ENCODE measurements at places on chromosomes 16 and 17.

DNA sequence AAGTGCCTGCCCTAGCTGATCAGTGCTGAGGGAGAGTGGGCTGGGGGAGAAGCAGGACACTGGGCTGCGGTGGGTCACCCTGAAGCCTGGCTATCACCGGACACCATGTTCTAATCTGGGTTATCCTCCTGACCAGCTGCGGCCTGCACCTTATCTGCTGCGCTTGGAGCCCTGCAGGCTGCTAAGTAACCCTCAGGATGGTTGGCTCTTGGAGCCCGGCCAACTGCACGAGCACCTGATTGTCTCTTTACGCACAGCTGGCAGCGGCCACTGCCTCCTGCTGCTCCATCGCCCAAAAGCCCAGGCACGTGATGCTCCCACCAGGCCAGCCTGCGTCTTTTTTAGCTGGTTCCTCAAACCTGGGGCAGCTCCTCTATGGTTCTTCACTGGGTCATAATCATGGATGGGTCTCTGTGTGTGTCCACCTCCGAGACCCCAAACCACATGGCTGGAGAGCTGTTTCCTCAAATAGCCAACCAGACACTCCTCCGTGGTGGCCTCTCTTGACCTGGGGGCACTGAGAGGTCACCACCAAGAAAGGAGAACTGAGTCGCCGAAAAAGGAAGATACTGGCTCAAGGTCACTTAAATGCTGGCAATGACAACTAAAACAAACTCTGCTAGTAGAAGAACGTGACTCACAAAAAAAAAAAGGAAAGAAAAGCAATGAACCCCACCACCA lies 21.7 kb downstream of the SPHK1 start:
- peak; percentile 80 for DNase-seq

DNA sequence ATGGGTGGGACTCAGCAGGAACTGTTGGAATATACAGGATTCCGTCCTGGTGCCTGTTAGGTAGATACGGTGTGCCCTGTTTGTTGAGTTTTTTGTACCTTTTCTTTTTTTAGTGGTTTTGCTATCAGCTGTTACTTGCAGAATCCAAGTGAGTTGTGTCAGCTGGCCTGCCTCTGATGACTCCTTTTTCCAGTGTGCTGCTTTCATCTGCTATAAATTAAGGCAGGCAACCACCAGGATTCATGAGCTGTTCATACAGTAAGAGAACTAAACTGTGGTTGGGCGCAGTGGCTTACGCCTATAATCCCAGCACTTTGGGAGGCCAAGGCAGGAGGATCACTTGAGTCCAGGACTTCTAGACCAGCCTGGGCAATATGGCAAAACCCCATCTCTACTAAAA lies 79.9 kb downstream of the WNT3 start:
- DNase-seq = no peak

DNA sequence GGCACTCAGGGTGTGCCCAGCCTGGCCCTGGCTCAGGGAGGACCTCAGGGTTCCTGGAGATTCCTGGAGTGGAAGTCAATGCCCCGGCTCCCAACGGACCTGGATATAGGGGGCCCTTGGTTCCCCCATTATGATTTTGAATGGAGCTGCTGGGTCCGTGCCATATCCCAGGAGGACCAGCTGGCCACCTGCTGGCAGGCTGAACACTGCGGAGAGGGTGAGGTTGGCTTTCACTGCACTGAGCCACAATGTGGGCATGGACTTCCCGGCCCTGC lies 23.6 kb downstream of the USP6 start:
- DNase-seq = no peak

DNA sequence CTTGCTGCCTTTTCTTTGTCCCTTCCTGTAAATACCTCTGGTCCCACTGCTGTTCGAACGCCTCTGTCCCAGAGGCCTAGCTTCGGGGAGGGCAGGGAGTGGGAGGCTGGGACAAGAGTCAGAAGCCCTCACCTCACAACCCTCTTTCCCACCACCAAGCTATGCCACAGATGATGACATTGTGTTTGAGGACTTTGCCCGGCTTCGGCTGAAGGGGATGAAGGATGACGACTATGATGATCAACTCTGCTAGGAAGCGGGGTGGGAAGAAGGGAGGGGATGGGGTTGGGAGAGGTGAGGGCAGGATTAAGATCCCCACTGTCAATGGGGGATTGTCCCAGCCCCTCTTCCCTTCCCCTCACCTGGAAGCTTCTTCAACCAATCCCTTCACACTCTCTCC lies 10.4 kb downstream of the ARRB2 start:
- DNase-seq = no peak

DNA sequence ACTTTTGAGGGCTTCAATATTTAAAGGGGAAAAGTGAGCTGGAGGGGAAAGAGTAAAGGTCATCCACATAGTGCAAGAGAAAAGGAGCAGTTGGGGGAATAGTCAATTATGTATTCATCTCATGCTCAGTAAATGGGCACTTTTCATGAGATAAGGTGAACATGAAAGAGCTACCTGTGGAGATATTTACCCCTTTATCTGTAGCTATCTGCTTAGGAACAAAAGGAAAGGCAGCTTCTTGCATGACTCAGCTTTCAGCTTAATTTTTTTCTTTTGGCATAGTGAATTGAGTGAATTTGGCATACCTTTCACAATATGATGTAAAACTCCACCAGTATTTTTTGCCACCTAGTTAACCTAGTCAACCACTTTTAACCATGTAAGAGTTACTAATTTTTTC lies 26.4 kb downstream of the CPD start:
- no peak for DNase-seq
